ENCODE measurements at places on chromosomes 6 and 20.

DNA sequence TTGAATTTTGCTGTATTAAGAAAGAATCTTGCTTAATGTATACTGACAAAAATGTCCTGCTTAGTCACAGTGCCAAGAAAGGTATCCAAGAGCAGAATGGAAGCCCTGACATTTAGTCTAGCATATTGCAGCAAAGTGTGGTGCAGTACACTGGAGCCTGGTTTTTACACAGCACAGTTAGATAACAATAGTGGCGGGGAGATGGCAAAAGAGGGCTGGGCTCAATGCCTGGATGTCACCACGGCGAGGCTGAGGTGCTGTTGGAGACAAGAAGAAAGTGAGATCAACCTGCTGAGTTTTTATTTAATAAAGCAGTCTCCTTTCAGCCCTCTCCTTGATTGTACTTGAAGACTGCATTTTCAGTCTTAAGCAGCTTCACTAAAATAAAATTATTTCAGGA, 426.0 kb downstream of the LMBRD1 start:
- DNase-seq = no peak

GRCh38 chr6:168159506-168159905, 80.5 kb upstream of the FRMD1 start:
- DNase-seq = no peak

- no peak for DNase-seq
These were observed 193.7 kb downstream of the QKI start for GRCh38 chr6:163608204-163608644.

GRCh38 chr6:139680819-139681218, 306.4 kb upstream of the CITED2 start:
- DNase-seq = no peak

DNA sequence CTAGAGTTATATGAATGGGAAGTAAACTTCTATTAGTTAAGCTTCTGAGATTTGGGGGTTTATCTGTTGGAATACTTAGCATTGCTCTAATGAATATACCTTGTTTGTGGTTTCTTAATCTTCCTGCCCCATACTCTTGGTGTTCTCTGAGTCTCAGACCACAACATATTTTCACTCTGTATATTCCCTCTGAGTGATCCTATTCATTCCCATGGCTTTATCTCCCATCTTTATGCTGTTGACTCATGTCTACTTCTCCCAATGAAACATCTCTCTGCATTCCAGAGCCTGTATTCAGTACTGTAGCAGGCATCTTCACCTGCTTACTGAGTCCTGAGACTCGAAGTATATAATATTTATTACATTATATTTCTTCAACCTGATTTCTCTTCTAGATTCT, 283.7 kb upstream of the MAP3K7 start:
- no peak for DNase-seq

- no peak for DNase-seq
These were observed 63.3 kb upstream of the MAP7 start for GRCh38 chr6:136613477-136613876.

DNA sequence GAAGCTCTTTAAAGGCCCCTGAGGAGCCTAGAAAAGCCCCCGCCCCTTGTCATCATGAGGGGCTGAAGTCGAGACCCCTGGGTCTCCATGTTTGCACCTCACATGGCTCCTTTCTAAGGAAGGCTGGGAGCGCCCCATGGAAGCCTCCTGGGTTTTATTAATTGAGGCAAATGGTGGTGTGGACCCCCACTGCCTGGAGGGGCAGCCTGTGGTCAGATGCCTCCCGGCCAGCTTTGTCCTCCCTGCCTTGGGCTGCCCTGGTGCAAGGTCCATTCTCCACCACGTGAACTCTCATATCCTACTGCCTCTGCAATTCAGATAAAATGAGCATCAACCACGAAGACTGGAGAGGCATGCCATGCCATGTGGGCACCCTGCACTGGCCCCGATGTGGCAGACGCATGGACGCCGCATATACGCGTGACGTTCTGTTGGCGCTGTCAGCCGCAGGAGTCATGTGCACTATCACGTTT, 295.5 kb downstream of the TAF4 start:
- DNase-seq = no peak

DNA sequence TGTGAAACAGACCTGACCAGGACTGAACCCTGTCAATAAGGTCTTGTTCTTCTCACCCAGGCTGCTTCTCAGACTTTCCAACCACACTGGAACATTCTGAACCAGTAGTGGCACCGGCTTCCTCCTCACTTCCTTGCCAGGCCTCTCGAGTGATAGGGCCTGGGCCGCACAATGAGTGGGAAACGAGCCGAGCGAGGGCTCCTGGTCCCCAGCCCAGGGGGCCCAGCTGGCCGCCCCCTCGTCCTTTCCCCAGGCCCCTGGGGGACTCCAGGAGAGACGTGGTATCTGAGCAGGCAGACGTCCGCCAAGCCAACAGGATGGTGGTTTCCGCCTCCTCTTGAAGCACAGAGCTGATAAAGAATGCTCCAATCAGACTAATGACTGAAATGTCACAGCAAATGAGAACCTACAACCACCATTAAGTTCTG, 117.9 kb downstream of the GMDS start:
- DNase-seq = no peak

DNA sequence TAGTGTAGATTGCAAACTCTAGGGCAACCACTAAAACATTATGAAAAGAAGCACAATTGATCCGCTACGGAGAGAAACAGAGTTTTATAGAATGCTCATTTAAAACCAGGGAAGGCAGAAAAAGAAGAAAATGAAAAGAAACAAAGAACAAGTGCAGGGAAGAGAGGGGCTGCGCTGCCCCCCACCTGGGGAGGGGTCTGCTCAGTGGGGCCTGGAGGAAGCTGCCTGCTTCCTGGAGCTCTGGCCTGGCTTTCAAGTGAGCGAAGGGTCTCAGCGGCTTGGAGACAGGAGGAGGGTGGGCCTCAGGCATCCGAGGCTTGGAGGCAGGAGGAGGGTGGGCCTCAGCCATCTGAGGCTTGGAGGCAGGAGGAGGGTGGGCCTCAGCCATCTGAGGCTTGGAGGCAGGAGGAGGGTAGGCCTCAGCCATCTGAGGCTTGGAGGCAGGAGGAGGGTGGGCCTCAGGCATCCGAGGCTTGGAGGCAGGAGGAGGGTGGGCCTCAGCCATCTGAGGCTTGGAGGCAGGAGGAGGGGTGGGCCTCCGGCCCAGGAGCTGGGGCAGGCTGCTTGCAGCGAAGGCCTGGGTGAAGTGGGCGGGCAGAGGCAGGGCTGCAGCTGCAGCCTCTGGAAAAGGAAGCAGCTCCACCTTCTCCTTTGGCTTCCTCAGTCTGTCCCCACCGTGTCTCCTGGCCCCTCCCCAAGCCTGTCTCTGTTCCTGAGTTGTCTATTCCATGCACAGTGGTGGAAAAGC, 406.3 kb downstream of the TAF4 start:
- no peak for DNase-seq

DNA sequence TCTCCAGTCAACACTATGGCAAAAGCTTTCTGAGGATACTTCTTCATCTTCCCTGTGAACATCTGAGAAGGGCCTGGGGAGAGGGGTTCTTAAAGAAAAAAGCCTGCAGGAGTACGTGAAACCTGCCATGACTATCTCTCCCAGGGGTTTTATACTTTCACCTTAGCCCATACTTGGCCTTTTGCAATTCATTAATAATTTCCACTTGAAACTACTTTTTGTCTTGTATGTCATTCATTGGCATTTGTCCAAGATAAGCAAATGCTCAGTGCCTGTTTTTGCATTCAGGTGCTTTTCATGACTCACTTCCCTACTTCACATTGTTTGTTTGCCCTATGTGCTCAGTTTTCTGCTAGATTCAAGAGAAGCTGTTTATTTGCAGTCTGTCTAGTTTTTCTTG, 580.3 kb upstream of the GJE1 start:
- no peak for DNase-seq

DNA sequence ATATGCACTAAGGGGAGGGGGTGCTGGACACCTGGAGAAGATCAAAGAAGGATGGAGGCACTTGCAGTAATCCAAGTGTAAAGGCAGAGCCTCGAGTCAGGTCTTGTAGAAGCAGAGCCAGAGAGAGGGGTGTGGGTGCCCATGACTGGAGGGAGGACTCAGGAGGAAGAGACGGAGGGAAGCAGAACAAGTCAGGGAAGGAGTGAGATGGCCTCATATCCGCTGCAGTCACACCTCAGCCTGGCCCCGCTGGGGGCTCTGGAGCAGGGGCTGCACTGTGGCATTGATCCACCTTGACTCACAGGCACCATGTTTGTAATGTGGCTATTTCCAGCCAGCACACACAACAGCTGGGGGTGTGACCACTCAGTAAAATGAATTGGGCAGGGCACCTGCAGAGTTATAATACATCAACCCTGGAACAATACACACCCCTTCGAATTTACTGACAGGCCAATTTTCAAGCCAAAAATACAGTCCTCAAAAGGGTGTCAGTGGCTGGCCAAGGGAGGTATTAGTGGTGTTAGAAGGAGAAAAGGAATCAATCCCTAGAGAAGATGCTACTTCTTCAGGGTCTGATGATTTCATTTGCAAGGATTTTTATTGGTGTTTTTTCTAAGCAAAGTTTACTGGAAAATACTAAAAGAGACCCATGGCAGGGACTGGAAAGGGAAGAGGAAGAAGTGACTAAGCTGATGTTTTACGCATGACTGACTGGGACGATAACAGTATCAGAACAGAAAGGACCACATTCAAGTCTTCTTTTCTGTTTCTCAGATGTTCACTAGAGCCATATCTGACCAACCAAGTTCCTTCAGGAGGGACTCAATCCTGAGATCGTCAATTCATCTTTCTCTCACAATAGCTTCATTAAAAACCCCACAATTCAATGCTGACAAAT, 18.9 kb upstream of the NXT1 start:
- DNase-seq = no peak

DNA sequence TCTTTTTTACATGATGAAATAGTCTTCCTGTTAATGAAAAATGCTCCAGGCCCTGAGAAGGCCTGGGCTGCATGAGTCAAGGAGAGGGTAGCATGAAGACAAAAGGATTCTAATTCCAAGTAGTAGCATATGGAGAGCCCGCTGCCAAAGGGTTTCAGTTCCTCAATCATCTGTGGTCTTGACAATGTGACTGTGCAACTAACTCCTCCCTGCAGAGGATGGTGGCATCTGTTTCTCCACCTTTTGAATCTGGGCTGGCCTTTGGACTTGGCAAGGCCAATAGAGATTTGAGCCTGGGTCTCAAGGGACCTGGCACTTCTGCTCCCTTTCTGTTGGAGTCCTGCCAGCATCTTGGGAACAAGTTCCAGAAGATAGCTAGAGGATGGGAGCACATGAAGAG, 35.1 kb upstream of the ANKEF1 start:
- DNase-seq = no peak

DNA sequence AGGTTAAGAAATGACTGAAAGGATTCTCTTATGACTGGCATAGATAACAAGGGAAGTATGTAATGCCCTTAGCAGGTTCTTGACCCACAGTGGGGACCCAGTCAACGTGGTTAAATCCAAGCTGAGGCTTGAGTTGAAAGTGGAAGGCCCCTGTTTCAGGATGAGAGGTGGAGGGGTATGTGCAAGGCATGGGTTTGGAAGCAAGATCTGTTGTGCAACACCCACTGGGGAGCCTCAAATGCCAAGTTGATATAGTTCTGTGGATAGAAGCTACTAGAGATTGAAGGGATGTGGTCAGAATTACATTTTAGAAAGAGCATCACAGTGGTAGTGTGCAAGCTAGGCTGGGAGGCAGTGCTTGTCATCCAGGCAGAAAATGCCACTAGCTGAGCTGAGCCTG, 5.1 kb downstream of the PABPC1L start:
- DNase-seq = no peak

DNA sequence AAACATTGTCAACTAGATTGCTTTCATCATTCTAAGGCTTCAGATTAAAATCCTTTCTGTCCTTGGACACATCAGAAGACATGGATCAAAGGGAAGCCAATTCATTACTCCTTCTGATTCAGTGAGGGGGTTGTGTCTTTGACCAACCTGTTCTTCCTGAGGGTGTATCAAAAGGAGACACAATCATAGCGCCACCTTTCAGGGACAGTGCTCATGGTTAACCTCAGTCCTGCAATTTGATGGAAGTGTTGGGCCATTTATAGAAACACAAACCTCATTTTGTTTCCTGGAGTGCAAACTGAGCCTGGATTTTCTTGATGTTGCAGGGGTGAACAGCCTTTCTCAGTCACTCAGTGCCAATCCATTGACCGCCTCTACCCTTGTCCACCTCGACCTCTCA, 163.9 kb upstream of the SCGN start:
- no peak for DNase-seq

GRCh38 chr20:53161473-53161872, 189.3 kb downstream of the TSHZ2 start:
- no peak for DNase-seq

DNA sequence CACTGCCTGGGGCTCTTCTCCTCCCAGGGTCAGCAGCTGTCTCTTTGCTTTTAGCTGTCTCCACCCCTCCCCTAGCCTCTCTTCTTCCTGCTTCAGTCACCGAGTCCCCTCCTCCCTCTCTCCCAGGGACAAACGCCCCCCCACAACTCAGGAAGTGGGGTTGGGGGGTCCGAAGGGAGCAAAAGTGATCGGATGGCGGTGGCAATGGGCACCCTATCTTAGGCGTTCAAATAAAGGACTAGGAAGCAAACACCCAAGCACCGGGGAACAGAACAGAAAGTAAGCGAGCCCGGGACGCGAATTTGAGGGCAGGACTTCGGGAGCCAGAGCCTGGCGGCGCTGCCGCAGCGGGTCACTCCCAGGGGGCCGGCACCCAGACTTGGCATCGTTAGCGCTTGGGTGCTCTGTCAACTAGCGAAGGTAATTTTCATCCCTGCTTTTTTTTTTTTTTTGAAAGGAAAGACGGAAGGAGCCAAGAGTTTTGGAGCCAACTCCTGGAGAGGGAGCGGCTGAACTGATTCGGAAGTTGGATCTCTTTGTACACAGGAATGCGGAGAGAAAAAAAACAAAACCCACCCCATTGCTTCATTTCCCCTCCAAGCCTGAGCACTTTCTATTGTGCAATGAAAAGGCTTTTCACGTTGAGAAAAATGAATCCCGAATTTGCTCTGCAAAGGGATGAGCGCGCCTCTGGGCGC, 815 bp upstream of the ITPR3 start:
- peak; percentile 52 for DNase-seq

DNA sequence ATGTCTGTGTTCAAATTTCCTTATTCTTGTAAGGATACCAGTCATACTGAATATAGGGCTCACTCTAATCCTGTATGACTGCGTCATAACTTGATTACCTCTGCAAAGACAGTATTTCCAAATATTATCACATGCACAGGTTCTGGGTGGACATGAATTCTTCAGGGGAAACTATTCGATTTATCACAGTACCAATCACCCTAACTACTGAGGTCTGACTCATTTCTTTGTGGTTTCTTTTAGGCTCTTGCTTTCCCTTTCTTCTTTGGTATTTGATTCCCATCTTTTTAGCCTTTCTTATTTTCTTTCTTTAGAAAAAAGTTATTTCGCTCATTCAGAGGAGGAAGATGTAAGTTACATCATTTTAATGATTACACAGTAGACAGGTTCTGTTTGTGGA, 40.3 kb upstream of the TBX18 start:
- DNase-seq = no peak

Data from CD4-positive, alpha-beta T cell treated with Interleukin-6 for 4 hours (primary cell).